ENCODE measurements at places on chromosomes 3 and 15.

- no peak for DNase-seq
These were observed 861 bp upstream of the RFT1 start for GRCh38 chr3:53131096-53131495.

GRCh38 chr3:165883863-165884478, 46.7 kb upstream of the BCHE start:
- no peak for DNase-seq

DNA sequence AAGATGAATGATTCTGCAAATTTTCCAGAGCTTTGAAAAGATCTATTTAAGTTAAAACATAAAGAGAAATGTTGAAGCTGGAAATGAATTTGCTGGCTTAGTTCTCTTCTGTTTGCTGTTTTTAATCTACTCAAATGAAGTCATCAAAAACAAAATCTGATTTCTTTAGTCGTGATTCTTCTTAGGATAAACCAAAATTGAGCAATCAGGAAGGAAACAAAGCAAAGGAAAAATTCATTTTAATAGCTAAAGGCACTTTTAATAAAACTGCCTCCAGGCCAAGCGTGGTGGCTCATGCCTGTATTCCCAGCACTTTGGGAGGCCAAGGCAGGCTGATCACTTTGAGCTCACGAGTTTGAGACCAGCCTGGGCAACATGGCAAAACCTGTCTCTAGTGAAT, 91.2 kb downstream of the DUT start:
- no peak for DNase-seq

DNA sequence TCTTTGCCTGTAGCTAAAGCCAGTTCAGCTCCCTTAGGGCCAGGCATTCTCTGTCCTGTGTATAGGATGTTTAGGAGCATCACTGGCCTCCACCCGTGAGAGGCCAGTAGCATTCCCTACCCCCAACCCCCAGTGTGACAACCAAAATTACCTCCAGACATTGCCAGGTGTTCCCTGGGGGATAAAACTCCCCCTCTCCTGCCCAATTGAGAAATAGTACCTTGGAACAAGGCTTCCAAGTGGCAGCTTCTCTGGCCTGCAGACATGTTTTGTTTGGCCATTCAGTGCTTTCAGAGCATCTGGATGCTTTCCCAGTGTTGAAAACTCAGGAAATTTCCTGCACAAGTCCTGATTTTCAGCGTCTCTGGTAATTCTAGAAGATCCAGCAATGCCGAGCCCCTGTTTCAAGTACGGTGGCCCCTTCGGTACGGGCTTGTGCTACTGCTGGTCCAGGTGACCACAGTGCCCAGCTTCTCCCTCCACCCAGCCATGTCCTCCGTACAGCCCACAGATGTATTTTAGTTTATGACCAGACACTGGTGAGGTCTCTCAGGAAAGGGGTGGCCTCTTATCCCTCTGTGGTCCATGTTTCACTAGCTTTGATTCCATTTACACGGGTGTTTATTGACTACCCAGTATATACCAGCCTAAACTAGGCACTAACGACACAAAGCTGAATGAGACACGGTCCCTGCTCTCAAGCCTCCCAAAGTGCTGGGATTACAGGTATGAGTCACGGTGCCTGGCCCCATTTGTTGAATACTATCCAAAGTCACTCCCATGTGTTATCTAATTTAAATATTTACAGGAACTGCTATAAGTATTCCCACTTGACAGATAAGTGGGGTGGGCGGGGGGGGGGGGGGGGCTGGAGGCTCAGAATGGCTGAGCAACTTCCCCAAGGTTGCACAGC, 125.4 kb upstream of the RAD18 start:
- DNase-seq: no peak

DNA sequence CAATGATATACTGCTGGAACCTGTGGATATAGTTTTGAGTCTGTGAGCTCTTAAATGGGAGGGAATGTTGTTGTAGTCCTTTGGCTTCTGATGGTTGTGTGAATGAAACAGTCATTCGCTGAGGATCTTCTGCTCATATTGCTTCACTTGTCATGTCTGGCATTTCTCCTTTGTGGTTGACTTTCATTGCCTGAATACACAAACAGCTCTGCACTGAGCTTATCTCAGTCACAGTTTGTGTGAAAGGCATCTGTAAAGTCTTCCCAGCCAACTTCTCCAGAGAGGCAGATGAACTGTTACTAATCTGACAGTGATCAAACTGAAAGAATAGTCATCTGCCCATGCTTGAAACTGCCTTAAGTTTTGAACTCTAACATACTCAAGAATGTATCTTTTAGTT, 59.8 kb downstream of the TMED3 start:
- no peak for DNase-seq
